ENCODE measurements at places on chromosomes 2 and 18.

DNA sequence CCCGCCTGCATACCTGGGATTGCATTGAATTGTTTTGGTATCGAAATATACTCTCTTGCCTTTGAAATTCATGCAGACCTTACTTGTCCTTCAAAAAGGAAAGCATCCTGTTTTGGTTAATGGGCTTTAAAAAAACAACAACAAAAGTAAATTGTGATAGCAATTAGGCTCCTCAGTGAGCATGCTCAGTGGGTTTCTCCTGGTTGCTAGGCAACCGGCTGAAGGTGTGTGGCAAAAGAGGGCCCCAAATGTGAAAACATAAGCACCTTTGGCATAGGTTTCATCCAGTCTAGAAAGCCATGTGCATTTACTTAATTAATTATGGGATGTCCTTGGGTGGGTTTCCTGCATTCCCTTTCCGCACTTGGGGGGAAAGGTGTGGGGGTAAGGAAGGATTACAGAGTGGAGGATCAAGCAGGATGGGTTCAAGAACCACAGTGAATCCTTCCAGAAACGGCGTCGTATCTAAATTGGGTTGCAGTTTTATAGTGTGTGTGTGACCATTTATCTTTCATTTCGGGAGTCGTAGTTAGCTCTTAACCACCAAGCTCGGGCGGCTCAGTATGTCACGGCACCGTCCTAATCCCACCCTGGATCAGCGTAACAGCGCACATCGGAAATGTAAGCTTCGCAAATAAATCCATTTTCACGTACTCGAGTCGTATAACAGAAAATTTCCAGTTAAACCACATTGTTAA is 274.9 kb upstream of the TCF4 start:
- DNase-seq = no peak

GRCh38 chr18:3554091-3554601 is 104.2 kb downstream of the TGIF1 start:
- DNase-seq = no peak

DNA sequence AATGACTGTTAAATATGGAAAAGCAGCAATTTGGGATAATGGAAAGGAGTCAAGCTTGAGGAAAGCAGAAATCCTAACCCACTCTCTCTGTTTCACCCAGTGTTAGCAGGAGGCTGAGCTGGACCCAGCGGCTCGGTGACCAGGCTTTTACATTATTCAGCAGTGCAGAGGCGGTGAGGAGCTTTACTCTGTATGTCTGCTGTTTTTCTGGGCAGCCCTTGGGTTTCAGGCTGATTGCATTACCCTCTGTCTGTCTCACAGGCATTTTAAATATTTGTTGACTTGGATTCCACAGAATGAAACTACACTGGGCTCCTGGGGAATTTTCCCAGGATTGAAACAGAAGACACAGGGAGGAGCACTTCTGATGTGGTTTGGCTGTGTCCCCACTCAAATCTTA is 368.0 kb downstream of the GALR1 start:
- DNase-seq = no peak

DNA sequence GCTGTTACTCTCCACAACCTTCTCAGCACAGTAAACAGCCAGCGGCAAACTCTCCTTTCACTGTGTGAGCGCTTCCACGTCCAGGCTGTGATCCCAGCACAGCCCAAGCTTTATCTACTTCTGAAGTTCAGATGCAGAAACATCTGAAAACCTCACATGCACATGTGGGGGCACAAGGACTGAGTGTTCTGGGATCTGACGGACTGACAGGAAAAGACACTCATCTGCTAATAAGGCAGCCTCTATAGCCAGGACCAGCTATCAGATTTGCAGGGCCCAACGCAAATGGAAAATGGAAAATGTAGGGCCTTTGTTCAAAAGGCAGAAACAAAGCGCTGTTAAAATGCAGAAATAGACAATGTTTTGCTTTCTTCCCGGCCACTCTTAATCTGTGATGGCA is 133.8 kb upstream of the ARHGAP28 start:
- no peak for DNase-seq

DNA sequence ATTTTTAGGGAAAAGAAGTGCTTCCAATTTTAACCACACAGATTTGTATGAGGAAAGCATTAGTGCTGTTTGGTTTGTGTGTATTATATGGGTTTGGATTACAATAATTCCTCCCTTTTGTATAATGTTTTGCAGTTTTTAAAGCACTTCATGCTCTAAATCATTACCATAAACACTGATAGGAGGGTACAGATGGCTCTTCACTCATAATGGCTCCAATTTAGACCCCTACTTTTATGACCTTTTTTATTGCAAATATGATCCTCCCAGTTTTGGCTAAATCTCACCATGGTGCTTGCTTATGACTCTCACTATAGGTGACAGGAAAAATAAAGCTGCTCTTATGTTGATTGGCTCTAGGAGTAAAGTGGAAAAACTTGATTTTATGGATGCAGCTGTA is 23.8 kb upstream of the TMEM17 start:
- DNase-seq = no peak

GRCh38 chr2:28664120-28664842 is 87.3 kb upstream of the PPP1CB start:
- no peak for DNase-seq
